Small intestine (tissue), 16 donors: ENCODE measurements at places on chromosomes 12 and 14.
A peak's percentile ranks its signal among the peaks of the same experiment; 100 is the strongest.

GRCh38 chr12:132604151-132604618 lies 6.2 kb downstream of the LRCOL1 start:
- DNase-seq, result no peak

GRCh38 chr14:102421411-102422057 lies 58.8 kb downstream of the TECPR2 start:
- DNase-seq, result no peak

- no peak for DNase-seq
Observed at GRCh38 chr12:65430571-65431306, 152.3 kb downstream of the MSRB3 start.

DNA sequence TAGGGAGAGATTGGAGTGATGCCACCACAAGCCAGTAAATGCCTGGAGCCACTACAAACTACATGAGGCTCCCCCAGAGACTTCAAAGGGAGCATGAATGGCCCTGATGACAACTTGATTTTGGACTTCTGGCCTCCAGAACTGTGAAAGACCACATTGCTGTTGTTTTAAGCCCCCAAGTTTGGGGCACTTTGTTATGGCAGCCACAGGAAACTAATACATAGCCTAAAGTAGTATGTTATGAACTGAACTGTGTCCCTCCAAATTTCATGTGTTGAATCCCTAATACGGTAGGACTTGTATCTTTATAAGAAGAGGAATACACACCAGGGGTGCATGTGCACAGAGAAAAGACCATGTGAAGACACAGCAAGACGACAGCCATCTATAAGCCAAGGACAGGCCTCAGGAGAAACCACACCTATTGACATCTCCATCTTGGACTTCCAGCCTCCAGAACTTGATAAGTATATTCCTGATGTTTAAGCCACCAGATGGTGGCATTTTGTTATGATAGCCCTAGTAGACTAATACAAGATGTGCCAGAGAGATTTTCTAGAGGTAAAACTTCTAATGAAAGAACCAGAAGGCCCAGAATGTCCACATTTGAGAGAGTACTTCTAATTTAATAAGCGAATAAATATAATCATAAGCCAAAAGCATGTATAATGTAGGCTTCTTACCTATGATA lies 127.1 kb upstream of the BMP4 start:
- DNase-seq, result no peak

DNA sequence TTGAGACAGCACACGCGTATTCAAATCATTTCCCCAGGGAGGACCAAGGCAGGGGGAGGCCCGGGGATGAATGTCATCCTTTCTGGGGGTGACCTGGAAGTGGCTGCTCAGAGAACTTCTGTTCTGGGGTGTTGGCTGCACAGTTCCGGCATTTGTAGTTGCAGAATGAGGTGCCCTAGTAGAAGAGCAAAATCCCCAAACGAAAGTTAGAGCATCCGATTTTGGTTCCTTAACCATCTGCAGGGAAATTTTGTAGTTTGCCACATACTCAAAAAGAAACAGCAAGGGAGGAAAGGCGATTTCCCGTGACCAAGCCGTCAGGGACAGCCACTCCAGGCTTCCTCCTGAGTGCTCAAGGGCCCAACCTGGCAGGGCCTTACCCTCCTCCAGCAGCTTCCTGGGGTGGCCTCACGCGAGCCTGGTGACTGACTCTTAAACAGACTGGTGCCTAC lies 13.0 kb upstream of the TRAF3 start:
- DNase-seq, result no peak

DNA sequence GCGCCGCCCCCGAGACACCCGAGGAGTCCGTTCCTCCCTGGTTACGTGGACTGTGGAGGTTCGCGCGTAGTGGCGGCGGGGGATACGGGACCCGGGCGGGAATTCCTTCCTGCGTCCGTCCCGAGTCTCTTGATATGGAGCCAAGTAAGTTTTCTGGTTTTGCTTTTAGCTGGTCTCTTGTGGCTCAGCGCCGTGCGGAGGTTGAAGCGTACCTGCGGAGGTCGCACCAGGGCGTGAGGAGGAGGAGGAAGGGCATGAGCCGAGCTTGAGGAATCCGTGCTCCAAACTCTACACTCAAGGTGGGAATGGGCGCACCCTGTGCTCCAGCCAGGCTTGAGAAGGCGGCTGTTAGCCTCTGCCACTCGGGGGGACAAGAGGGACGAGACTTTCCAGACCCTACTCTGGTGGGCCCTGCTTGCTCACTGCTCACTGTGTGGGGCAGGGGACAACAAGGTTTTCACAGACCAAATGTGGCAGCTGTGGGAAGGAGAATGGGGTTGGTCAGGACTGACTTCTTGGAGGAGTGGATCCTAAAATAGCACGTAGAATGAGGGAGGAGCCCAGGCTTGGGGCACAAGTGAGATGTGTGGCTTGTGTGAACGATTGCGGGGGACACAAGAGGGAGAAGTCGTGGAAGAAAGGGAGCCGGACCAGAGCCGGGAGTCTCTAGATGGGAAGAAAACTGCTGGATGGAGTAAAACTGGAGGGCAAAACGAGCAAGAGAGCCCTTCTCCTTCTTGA lies 577 bp downstream of the ATG101 start:
- no peak for DNase-seq

GRCh38 chr14:42057111-42057510 lies 450.4 kb downstream of the LRFN5 start:
- no peak for DNase-seq

DNA sequence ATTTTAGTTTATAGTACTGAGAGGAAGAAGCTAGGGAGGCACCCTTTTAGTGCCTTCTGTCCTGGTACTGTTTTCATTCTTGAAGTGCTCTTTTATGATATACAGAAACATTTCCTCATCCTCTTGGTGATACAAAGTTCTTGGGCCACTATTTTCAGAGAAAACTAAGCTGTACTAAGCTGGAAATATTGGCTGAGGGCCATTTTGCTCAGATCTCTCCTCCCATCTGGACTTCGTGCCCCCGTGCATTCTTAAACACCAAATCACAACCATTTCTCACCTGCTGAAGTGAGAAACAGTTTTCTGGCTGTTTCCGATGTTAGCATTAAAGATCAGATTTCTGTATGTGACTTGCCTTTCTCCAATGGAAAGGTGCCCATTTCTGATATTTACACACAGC lies 158.9 kb downstream of the FBXL14 start:
- peak; percentile 70 for DNase-seq

- no peak for DNase-seq
Observed at GRCh38 chr12:65596514-65597091, 227.7 kb upstream of the HMGA2 start.

GRCh38 chr14:52011523-52011922 lies 22.2 kb downstream of the RTRAF start:
- DNase-seq, result no peak

DNA sequence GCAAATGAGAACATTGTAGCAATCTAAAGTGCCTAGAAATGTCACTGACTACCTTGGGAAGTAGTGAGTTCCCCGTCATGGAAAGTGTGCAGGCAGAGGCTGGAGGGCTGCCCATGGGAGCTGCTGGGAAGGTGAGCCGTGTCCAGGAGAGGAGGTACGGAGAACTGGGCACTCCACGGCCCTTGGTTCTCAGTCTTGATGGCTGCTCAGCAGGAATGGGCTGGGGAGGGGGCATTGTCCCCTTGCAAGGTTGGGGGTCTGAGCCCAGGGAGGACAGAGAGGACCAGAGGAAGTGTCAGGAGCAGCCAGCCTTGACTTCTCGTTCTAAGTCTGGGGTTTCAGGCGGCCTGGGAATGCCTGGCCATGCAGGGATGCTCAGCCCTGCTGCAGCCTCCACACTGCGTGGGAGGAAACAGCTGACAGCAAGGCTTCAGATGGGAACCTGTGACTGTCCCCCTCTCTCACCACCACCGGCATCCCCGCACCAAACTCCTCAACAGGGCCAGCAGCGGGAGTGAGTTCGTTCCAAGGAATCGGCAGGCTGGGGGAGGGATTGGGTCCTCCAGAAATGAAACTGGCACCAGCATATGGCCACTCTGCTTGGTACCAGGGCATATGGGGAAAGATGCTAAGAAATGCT lies 140.2 kb downstream of the BCL11B start:
- DNase-seq, result no peak

DNA sequence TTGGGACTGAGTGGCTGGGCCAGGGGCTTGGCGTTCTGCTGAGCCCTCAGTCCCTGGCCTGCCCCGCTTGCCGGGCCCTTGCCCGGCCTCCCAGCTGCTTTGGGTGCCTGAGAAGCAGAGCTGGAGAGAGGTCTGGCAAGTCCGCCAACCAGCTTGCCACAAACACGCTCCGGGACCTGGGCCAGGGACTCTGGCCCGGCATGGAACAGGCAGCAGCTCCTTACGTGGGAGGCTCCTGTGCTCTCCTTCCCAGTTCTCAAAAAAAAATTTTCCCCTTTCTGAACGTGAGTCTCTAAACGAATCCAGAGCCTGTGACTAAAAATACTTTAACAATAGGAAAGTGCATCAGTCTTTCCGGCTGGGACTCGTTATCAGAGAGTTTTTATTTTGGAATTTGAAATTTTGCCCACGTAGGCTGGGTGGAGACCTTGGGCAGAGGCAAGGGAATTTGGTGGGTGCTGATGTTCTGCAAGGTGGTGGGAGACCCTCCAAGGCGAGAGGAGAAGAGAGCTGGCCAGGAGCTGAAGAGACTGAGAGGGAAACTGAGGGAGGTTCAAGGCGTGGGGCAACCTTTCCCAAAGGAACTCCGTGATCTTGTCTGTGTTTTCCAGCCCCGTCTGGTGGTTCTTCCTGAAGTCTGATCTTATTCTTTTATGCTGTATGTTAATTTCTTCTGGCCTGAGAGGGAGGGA lies 6.8 kb upstream of the NR4A1 start:
- no peak for DNase-seq

DNA sequence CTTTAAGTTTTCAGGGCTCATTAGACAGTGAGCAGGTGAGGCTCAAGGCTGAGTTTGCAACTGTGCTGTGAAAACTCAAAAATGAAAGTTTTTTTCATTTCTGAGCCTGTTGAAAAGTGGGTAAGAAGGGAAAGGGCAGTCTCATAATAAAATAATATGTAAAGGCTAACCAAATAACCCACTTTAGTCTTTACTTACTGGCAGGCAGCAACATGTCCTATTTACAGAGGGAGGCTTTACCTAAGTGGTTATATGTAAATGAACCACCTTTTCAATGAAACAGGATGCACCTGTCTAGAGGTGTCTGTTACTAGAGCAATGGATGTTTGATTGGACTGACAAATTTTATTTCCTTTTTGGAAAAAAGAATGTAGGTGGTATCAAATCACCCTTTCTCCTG lies 158.0 kb downstream of the ETV6 start:
- no peak for DNase-seq

- DNase-seq, result no peak
Observed at GRCh38 chr12:132003846-132004245, 54.1 kb downstream of the EP400 start.

DNA sequence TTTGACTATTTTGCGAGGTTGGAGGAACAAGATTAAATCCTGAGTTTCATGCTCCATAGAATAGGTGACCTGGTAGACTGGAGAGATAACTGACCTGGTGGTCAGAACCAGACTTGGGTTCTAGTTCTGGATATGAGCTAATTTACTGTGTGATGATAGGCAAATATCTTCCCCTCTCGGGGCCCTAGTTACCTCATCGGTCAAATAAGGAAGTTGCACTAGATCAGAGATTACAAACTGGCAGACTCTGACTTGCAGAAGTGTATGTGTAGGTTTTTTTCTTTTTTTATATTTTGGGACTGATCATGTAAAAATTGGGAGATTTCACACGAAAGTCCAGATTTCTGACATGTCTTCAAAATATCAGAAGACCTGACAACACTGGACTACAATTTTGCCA lies 37.0 kb downstream of the RPH3A start:
- no peak for DNase-seq

DNA sequence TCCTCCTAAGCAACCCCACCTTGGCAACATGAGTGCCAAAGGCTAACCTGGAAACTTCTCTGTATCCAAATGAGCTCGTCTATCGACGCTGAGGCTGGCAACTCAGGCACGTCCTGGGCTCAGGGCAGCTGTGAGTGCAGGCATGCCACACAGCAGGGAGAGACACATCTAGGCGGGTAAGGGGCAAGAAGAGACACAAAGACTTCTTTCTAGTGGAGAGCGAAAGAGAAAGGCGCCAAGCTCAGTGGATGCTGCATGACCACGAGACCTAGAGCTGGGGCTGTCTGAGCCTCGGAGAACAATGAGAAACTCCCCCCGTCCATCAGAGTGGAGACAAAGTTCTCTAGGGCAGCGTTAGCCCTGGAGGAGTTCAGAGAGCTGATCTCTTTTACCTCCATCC lies 170.4 kb downstream of the CALM1 start:
- DNase-seq, result no peak

DNA sequence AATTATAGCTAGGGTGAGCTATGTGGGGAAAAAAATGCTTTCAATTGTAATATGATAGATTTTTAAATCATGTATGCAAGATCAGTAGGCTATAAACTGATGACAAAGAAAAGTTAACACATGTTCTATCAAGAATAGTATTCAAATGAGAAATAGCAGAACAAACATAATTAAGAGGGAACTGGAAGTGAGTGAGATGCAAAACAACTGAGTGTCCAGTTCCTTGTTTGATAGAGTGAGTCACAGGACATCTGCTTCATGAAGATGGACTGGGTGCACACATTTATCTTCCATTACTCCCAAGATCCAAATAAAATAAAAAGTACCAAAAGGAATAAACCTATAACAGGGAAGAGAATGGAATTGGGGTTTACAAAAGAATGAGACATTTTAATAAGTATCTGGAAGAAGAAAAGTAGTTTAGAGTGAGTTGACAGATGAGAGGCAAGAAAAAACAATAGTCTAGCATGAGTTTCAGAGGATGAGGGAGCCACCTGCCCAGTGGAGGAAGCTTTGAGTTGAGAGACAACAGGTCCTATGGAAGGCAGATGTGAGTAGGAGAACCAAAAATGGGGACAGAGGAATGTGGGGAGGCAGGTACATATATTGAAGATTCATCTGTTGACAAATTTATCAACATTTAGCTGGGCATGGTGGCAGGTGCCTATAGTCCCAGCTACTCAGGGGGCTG lies 178.1 kb upstream of the ARHGAP5 start:
- DNase-seq, result peak; percentile 11

GRCh38 chr12:32399370-32400113 lies at the start of gene FGD4:
FGD4 (plus strand) TSS chr12:32399558.
- DNase-seq, result peak; percentile 97

GRCh38 chr12:19830446-19830845 lies 391.2 kb downstream of the AEBP2 start:
- no peak for DNase-seq

DNA sequence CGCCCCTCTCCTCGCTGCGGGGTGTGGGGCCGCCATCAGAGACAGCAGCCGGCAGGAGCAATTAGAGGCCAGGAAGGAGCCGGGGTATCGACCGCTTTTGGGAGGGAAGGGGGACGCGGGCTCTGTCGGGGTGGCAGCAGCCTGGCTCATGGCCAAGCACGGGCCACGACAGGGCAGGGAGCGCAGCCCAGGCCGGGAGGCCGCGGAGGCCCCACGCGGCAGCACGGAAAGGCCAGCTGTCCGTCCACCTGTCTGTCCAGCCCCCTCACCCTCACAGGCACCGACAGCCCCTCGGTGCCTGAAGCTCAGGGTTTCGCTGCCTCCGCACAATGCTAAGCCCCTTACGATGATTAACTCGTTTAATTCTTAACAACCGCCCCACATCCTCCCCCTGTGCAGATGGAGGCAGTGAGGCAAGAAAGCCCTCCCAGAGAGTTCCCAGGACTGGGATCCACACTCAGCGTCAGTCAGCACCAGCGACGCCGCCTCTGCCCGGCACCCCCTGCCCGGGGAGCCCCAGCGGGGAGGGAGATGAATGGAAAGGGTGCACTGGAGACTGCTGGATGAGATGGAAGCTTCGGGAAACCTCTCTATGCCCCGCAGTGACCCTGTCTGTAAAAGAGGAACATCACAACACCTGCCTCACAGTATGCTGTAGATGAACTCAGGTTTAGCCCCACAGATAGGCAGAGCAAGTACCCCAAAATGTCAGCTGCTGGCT lies 23.7 kb downstream of the NCOR2 start:
- peak; percentile 53 for DNase-seq

GRCh38 chr12:45732936-45733335 lies 3.4 kb downstream of the ARID2 start:
- DNase-seq, result peak; percentile 19
